ENCODE measurements at places on chromosomes 12 and 14. TPM values are rescaled to one million over a fixed set of nuclear protein-coding genes. Genes with fewer than 3 reads are reported as not detected.

AMN1 gene
- total RNA-seq: 10.5 TPM

PWP1 gene
- total RNA-seq: 101 TPM

AMN gene
- total RNA-seq: 0.69 TPM

FOXN3 gene
- total RNA-seq: 4.5 TPM

IFNG-AS1 gene
- total RNA-seq: not detected

LMNTD1 gene
- not detected for total RNA-seq

TXNRD1 gene
- 1,278 TPM for total RNA-seq

ANGEL1 gene
- total RNA-seq: 11.0 TPM

EFS gene
- total RNA-seq: not detected
